ENCODE measurements at places on chromosomes 7 and 10. TPM values are rescaled to one million over a fixed set of nuclear protein-coding genes. Genes with fewer than 3 reads are reported as not detected.

DNA sequence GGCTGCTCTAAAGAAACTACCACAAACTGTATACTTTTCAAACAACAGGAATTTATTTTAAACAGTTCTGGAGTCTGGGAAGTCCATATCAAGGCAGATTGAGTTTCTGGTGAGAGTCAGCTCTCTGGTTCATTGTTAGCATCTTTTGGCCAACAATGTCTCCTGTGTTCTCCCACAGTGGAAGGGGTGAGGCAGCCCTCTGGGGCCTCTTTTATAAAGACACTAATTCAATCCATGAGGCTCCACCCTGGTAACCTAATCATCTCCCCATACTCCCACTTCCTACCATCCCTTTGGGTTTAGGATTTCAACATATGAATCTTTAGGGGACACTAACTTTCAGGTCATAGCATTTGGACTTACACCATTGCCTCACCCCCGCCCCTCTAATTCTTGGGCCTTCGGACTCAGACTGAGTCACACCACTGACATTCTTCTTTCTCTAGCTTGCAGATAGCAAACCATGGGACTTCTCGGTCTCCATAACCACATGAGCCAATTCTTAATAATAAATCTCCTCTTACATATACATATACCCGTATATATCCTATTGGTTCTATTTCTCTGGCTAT is 64.3 kb upstream of the ANTXRL start:
- H3K4me1 ChIP-seq, result no peaks in the 10 kb centered on the region
- H3K36me3 ChIP-seq, result no peaks in the 10 kb centered on the region
- no peak overlapping the region for H3K27ac ChIP-seq
- DNase-seq, result no peak
- no peak overlapping the region for H3K4me3 ChIP-seq

GRCh38 chr7:47314248-47314647 is 267.7 kb downstream of the TNS3 start:
- DNase-seq, result no peak
- H3K4me1 ChIP-seq, result no peaks in the 10 kb centered on the region
- no peaks in the 10 kb centered on the region for H3K36me3 ChIP-seq
- H3K4me3 ChIP-seq, result no peak overlapping the region
- H3K27me3 ChIP-seq, result no peaks in the 10 kb centered on the region

DNA sequence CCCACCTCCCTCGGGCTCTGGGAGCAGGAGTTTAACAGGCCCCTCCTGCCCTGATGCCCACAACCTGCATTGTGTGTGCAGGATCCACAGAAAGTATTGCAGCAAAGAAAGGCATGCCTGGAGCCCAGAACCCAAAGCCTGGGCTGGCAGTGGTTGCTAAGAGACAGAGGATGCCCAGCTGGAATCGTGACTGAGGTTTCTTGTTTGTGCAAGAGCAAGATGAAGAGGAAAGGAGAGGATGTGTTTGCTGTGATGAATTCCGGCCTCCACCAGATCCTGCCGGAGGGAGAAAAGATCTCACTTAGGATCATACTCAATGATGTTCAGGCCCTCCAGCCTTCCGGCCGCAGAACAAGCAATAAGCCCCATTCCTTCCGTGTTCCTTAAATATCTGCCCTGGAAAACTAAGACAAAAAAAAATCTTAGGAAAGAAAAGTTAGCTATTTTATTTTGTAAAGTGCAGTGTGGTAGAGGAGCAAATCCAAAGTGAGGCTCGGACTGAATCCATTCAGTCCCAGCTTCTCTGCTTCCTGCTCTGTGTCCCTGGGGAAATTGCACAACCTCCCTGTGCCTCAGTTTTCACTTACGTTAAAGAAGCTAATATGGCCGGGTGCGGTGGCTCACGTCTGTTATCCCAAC is 57.1 kb downstream of the SLIT1 start:
- H3K4me1 ChIP-seq, result no peaks in the 10 kb centered on the region

GRCh38 chr10:11013836-11014235 is 3.8 kb upstream of the CELF2 start:
- no peaks in the 10 kb centered on the region for H3K36me3 ChIP-seq
- peaks cover 5% of the 10 kb centered on the region for H3K4me1 ChIP-seq
- H3K27me3 ChIP-seq, result peaks cover 28% of the 10 kb centered on the region
- H3K27ac ChIP-seq, result no peak overlapping the region
- no peak overlapping the region for H3K4me3 ChIP-seq

DNA sequence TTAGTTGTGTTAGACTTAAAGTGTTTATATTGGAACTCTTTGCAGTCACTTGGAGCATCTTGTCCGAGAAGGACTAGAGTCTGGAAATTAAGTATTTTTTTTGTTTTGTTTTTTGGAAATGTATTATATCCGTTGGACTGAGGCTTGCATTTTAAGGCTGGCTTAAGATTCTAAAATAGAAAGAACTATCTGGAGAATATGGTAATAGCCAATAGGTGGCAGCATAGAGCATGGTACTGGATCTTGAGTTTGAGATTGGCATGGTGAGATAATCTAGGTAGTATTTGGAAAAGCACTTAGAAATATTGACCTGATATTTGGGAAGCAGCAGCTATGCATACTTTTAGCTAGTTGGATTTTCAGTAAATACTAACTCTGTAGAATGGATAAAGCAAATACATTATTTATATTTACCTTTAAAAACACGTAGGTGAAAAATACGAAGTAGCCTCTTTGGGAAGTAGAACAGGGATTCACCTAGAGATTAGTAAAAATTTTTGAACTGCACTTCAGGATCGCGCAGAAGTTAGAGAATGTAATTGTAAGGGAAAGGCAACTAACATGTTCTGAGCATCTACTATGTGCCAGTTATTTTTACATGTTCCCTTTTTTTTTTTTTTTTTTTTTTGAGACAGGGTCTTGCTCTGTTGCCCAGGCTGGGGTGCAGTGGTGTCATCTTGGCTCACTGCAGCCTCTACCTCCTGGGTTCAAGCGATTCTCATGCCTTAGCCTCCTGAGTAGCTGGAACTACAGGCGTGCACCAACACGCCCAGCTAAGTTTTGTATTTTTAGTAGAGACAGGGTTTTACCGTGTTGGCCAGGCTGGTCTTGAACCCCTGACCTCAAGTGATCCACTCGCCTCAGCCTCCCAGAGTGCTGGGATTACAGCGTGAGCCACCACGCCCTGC is 78.6 kb downstream of the LCOR start:
- peak; percentile 72 for DNase-seq
- no peaks in the 10 kb centered on the region for H3K4me1 ChIP-seq
- no peak overlapping the region for H3K4me3 ChIP-seq
- no peaks in the 10 kb centered on the region for H3K27me3 ChIP-seq
- peaks cover 3% of the 10 kb centered on the region for H3K36me3 ChIP-seq
- no peak overlapping the region for H3K27ac ChIP-seq

Gene CYP3A5
- not detected for total RNA-seq

Gene SKAP2
- 35.1 TPM for total RNA-seq

Gene EGR2
- 10.0 TPM for total RNA-seq

- H3K36me3 ChIP-seq, result peaks cover 47% of the 10 kb centered on the region
- no peak overlapping the region for H3K27ac ChIP-seq
- no peak overlapping the region for H3K4me3 ChIP-seq
Measured at GRCh38 chr7:108480311-108480710, 24.1 kb upstream of the NRCAM start.

Measured in natural killer cell (primary cell).